ENCODE measurements at places on chromosomes 16 and 17. TPM values are rescaled to one million over a fixed set of nuclear protein-coding genes. Genes with fewer than 3 reads are reported as not detected.

- peak; percentile 89 for DNase-seq
- peaks cover 25% of the 10 kb centered on the region for H3K4me1 ChIP-seq
- peak overlapping the region; percentile 65 for H3K27ac ChIP-seq
- no peak overlapping the region for H3K4me3 ChIP-seq
Measured at GRCh38 chr17:50101346-50102163, 6.4 kb downstream of the PDK2 start.

GRCh38 chr17:34198519-34198918 lies 56.6 kb upstream of the CCL2 start:
- no peak overlapping the region for H3K4me3 ChIP-seq
- H3K4me1 ChIP-seq = no peaks in the 10 kb centered on the region
- no peaks in the 10 kb centered on the region for H3K27me3 ChIP-seq
- no peak overlapping the region for H3K27ac ChIP-seq
- H3K36me3 ChIP-seq = no peaks in the 10 kb centered on the region
- no peak for DNase-seq

Gene MT1H
- total RNA-seq = 43.8 TPM

Gene ZNF750
- total RNA-seq = not detected

- DNase-seq = no peak
- H3K27ac ChIP-seq = no peak overlapping the region
- H3K36me3 ChIP-seq = no peaks in the 10 kb centered on the region
- H3K27me3 ChIP-seq = no peaks in the 10 kb centered on the region
- no peaks in the 10 kb centered on the region for H3K4me1 ChIP-seq
- no peak overlapping the region for H3K4me3 ChIP-seq
Measured at GRCh38 chr17:61786088-61786487, 77.2 kb downstream of the BRIP1 start.

Gene NUBP2
- 72.8 TPM for total RNA-seq

GRCh38 chr16:67561501-67561823 lies 864 bp upstream of the CTCF start:
- peaks cover 6% of the 10 kb centered on the region for H3K4me1 ChIP-seq
- no peak for DNase-seq
- H3K27me3 ChIP-seq = no peaks in the 10 kb centered on the region
- H3K4me3 ChIP-seq = peak overlapping the region; percentile 90
- H3K27ac ChIP-seq = peak overlapping the region; percentile 99
- H3K36me3 ChIP-seq = no peaks in the 10 kb centered on the region

Gene LGALS9
- total RNA-seq = 370 TPM

DNA sequence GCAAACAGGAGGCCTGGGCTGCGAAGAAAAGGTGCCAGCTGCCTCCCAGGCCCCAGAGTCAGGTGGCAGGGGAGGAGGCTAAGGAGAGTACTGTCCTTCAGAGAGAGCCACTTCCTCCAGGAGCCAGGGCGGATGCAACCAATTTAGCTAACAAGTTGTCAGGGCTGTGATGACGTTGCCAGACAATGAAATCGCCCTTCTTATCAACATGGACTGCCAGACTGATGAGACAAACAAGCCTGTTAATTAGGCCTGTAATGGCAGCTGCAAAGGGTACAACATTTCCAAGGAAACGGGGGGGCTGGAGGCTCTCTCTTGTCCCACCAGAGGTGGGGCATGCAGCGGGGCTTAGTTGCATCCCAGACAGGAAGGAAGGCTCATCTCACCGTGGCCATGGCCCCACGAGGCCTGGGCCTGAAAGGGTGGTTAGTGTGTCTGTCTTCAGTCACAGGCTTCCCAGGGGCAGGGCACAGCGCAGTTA lies 111.8 kb downstream of the SDK2 start:
- H3K4me3 ChIP-seq = no peak overlapping the region
- no peak for DNase-seq
- no peaks in the 10 kb centered on the region for H3K27me3 ChIP-seq
- H3K4me1 ChIP-seq = no peaks in the 10 kb centered on the region
- H3K36me3 ChIP-seq = no peaks in the 10 kb centered on the region
- H3K27ac ChIP-seq = no peak overlapping the region

GRCh38 chr16:82582975-82583374 lies 43.8 kb upstream of the CDH13 start:
- H3K4me1 ChIP-seq = no peaks in the 10 kb centered on the region
- no peak overlapping the region for H3K27ac ChIP-seq
- H3K4me3 ChIP-seq = no peak overlapping the region
- no peak for DNase-seq

DNA sequence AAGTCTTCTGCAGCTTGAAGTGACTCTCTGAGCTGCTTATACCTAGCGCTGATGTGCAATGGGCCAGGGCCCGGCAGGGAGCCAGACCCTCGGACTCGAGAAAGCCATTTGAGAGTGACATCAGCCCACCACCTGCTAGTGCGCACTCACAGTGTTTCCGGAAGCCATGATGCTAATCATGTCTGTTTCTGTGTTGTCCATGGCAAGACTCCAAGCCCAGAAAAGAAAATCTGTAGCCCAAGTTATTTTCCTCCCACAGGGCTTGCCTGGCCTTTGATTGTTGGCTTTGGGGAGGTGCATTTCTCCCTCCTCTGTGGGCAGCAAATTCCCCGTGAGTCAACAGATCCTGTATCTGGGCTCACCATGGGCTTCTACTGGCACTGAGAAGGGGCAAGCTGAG lies 1.8 kb upstream of the CDRT4 start:
- no peak overlapping the region for H3K27ac ChIP-seq
- H3K27me3 ChIP-seq = no peaks in the 10 kb centered on the region
- no peaks in the 10 kb centered on the region for H3K36me3 ChIP-seq
- H3K4me1 ChIP-seq = peaks cover 7% of the 10 kb centered on the region
- DNase-seq = no peak

Data from colonic mucosa (tissue), 4 donors.